ENCODE measurements at places on chromosomes 7 and 10.
A peak's percentile ranks its signal among the peaks of the same experiment; 100 is the strongest.

GRCh38 chr10:129193148-129193547 lies 273.9 kb upstream of the MGMT start:
- no peak for DNase-seq

DNA sequence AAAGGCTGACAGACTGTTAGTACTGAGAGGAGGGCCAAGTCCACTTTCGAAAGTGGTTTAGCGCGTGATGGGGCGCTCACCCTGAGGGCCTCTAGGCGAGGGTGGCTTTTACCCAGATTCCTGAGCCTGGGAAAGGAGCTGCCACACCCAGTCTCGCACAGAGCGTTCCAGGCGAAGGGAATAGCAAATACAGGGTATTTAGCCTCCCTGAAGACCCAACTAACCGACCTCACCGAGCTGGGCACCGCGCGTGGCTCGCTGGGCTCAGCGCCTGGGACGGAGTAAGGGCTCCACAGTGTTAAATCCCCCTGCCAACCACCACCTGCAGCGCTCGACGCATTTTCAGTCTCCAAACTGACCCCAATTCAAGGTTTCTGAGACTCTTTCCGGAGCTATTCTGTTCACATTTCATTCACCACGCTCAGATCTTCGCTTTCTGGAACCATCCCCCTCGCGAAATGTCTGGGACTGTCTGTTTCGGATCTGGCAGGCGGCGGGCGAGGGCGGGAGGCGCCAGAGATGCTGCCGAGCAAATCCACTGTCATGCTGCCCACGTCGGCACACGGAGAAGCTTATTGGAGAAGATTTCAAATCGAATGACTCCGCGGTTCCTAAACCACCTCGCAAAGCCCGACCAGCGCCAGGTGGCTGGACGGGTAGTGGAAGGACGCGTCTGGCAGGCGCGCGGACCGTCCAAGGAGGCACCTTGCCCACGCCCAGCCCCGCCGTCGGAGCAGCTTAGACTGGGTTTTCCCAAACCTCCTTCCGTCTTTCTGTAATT lies 1.4 kb upstream of the OSBPL3 start:
- DNase-seq, result peak; percentile 53

DNA sequence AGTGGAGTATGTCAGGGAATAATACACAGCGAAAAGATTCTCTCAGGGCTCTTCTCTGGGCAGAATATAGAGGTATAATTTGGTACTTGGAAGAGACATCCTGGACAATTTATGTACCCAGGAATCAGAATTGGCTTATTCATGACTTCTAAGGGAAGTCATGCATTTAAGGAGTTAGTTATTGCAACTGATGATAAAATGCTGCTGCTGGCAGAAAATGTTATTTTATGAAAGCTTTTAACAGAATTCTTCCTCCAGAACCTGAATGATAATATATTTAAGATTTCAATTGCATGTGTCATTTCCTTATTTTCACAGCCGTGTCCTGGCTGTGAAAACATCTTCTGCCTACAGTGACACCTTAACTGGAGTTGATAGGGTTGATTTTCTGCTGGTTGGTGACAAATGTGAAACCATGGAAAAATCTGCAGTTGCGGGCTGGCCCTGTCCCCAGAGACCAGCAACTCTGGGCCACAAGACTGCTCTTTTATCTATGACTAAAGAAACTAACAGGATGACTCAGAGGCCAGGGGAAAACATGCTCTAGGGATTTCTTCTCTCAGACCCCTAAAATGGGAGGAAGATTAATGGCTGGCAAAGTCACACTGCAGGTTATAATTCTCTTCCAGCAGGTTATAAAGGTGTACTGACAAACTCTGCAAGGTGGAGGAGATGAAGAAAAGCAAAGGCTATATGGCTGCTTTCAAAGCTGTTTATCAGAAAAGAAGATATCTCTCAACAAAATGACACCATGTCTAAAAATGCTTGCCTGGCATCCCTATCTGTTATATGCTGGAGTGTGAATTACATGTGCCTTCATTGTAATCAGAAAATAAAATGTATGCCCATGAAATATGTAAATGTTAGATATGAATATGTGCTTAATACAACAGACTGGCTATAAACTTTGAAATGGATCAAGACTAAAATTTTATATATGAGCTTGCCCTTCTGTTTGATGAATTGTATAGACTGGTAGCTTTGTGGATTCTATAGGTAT lies 12.1 kb upstream of the TRUB1 start:
- DNase-seq, result no peak

GRCh38 chr7:141649137-141649864 lies 52.7 kb downstream of the DENND11 start:
- DNase-seq, result no peak

- DNase-seq, result no peak
These were observed 159.3 kb downstream of the ETV1 start for GRCh38 chr7:13829914-13830900.

GRCh38 chr10:121519901-121520493 lies 78.2 kb downstream of the FGFR2 start:
- DNase-seq, result no peak

DNA sequence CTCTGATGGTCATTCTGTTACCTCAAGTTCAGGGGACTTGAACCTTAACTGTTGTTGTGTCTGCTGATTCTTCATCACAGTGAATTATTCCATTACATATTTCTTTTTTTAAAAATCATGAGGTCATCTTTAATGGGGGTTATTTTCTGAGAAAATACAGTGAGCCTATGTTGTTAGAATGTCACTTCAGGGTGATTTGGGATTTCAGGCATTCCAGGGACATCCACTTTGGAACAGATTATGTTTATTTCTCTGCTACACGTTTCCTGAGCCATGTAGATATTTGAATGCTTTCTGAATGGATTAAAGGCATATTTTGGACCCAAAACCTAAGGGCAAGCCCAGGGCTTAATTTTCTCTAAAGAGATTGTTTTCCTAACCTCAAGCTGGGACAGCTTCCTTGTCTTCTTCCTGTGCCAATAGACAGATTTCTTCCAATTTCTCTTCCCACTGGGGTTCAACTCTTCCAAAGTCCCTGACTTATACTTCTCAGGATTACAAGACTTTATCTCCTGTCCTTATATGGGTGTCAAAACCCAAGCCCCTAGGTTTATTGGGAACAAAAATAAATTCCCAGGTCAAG lies 271.7 kb downstream of the ARHGAP12 start:
- DNase-seq, result no peak

- DNase-seq, result no peak
These were observed 121.6 kb upstream of the KLF6 start for GRCh38 chr10:3906511-3907111.

DNA sequence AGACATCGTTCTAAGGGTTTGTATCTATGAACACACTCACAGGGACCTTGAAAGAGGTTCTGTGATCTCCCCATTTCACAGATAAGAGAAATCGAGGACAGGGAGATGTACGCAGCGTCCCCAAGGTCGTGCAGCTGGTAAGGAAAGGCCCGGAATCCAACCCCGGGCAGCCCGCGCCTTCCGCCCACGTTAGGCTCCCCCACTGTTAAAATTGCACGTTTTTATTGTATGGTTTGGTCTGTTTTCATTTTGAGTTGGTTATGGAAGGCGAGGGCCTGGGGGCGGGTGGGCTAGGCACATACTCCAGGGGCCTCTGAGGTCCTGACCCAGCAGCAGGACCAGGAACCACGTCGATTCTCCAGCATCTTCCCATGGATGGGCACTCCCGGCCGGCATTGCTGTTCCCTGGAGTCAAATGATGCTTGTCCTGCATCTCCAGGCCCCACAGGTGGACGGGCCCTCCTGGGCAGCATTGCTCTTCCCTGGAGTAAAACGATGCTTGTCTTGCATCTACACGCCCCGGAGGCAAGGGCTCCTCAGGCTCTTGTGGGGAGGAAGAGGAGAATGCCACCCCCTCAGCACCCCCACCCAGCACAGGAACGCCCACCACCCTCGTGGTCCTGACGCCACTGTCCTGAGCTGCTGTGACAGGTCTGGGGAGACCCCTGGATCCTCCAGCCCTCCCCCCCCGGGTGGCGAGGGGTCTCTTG lies 65.9 kb downstream of the PDGFA start:
- no peak for DNase-seq

DNA sequence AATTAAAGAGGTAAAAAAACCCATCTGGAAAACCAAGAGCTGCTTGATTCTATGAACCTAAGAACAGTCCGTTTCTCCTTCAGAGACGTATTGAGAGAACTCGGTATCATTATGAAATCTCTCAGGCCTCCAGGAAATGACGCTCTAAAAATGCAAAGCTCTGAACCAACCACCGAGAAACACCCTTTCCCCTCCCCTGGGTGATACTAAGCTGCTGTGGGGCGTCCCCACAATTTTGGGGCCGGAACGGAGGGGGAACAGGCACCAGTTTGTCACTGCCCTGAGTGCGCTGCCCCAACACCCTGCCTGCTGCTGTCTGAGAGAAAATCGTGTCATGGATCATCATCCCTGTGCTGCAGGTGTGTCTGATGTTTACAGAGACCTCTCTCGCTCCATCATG lies 509.5 kb downstream of the DNAJB6 start:
- DNase-seq, result no peak

DNA sequence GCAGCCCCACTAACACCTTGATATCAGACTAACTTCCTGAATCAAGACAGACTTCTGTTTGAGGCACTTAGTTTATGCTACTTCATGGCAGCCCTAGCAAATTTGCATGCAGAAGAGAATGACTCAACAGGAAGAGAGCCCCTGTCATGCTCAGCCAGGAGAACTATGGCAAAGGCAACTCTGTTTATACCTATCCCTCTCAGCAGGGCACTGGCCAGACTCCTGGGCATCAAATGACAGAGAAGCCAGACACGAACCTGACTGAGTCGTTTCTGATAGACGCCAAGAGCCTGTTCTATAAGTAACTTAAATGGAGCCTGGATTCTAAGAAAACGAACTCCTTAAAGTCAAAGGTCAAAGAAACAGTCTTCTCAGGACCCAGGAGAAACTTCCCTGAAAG lies 50.9 kb upstream of the UNC5B start:
- no peak for DNase-seq

- no peak for DNase-seq
These were observed 43.9 kb downstream of the CHST15 start for GRCh38 chr10:124049484-124049883.

DNA sequence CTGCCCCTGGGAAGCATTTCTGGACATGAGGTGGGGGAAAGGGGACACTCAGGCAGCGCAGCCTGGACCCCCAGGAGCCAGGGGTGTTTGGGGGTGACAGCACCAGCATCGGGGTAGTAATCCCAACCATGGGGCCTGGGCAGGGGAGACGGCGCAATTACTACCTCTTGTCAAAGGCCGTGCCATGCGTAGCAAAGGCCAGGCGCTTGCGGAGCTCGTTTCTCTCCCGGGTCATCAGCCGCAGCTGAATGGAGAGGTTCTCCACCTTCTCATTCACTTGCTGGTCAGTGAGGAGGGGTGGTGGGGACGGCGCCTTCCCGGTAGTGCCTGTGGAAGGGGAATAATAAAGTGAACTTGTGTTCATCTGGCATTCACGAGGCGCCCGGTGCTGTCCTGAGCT lies 70.0 kb downstream of the DLG5 start:
- no peak for DNase-seq

- no peak for DNase-seq
These were observed 57.5 kb upstream of the CHCHD3 start for GRCh38 chr7:133139350-133139749.

GRCh38 chr10:26544932-26545331 lies 106.8 kb downstream of the APBB1IP start:
- DNase-seq, result no peak

DNA sequence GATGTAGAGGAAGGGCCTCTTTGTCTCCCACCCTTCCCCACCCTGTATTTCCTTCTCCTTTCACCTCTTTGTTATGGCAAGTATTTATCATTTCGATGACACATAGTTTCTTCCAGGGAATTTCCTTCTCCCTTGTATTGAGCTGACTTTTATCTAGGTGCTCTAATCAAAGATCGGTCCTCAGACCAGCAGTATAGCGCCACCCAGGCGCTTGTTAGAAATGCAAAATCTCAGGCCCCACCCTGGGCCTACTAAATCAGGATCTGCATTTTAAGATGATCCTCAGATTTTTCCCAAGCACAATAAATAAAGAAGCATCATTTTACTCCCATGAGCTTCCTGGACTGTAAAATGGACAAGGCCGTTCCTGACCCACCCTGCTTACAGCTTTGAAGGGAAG lies 12.0 kb upstream of the GOT1 start:
- no peak for DNase-seq

GRCh38 chr7:6395898-6396595 lies 51.7 kb downstream of the DAGLB start:
- DNase-seq, result no peak

GRCh38 chr7:99267481-99267840 lies 5.2 kb upstream of the MYH16 start:
- DNase-seq, result no peak

GRCh38 chr7:23306936-23307521 lies 7.9 kb downstream of the MALSU1 start:
- DNase-seq, result no peak
